Left kidney (tissue), 8 donors: ENCODE measurements at places on chromosomes 13 and 19.
A peak's percentile ranks its signal among the peaks of the same experiment; 100 is the strongest.

- DNase-seq: no peak
Observed at GRCh38 chr13:42153199-42154113, 105.0 kb downstream of the DGKH start.

- DNase-seq: no peak
Observed at GRCh38 chr13:24500977-24501376, 11.6 kb downstream of the PARP4 start.

- DNase-seq: no peak
Observed at GRCh38 chr19:48456864-48457263, 1.5 kb downstream of the KCNJ14 start.

DNA sequence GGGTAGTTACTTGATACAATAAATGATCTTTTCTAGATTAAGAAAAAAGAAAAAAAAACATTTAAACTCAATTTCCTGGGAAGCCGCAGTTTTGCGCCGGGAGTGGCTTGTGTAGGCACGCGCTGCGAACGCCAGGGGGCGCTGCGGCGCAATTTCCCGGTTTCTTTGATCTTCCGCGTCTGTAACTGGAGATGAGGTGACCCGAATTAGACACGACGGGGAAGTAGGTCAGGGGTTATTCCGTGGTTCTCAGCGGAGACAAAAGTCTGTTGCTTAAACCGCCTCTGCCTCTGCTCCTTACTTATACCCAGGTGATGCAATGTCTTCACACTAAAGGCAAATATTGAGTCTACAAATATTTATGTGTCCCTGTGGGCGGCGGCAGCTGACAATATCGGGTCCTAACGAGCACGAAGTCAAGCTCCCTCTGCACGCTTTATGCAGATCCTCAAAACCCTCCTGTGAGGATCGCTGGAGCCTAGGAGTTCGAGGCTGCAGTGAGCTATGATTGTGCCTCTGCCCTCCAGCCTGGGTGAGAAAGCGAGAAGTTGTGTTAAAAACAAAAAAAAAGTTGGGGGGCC is 15.2 kb downstream of the STXBP2 start:
- DNase-seq: peak; percentile 83
